ENCODE measurements at places on chromosomes 5 and 9. TPM values are rescaled to one million over a fixed set of nuclear protein-coding genes. Genes with fewer than 3 reads are reported as not detected.

DNA sequence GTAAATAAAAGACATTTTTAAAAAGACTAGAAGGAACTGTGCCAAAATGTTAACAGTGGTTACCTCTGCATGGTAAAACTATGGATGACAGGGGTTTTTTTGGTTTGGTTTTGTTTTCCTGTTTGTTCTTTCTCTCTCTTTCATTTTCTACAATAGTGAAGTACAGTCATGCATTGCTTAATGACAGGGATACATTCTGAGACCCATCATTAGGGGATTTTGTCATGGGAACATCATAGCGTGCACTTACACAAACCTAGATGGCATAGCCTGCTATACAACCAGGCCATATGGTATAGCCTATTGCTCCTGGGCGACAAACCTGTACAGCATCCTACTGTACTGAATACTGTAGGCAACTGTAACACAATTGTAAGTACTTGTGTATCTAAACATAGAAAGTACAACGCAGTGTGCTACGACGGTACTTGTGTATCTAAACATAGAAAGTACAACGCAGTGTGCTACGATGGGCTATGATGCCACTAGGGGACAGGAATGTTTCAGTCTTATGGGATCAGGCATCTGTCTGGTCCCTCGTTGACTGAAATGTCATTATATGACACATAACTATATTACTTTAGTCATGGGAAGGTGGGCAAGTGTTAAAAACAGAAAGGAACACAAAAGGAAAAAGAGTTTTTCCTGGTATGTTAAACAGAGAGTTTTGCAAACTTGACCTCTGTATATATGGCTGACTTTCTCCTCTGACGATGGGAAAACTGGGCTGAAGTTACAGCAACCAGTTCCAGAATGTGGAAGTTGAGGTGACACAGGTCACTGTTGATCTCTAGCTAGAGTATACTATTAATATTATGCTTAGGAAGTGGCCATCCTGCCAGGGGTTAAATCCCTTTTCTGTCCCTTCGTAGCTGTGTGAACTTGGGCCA, 7.4 kb upstream of the ADAM19 start:
- no peak for DNase-seq

DNA sequence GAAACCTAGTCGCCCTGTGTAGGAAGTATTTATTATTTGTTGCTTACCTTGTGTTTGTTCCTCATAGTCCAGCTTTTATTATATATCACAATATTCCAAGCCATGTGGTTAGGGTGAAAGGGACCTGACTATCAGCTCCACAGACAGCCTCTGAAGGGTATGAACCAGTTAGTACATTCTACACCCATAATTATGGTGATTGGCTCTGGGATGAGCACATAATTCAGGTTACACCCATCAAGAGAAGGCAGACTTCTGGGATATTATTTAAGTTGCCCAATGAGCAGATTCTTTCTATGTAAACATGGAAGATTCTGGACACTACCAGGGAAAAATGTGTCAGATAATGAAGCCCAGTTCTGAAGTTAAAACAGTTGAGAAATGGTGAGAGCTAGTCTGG, 168.0 kb downstream of the KIF4B start:
- no peak for DNase-seq

- no peak for DNase-seq
Measured at GRCh38 chr9:16509997-16510396, 360.5 kb downstream of the BNC2 start.

The UBE2QL1 gene
- total RNA-seq = 5.8 TPM
